ENCODE measurements at places on chromosomes 16 and 17.

GRCh38 chr16:17269439-17269838 is 201.3 kb downstream of the XYLT1 start:
- DNase-seq = no peak

DNA sequence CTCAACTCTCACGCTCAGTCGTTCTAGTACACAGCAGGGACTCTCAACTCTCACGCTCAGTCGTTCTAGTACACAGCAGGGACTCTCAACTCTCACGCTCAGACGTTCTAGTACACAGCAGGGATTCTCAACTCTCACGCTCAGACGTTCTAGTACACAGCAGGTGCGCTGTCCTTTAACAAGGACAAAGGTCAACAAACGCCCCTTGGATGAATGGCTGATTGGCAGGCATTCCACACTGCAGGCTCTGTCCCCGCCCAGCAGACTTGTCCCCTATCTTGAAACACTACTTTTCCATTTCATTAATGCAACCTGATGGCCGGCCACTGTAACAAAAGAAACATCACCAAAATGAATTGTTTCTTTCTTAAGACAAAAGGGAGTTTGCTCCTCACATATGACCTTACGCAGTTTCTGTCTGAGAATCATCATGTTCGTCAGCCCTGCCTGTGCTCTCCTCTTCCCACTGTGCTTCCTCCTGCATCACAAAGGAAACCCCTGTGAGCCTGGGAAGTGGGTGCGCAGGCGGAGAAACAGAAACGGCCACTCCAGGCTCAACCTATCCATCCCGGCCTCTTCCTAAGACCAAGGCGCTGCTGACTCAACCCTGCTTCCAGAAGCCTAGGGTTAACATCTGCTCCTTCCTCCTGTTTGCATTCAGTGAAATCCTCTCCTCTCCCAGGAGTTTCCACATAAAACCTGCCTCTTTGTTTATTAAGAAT is 59.8 kb downstream of the ANKRD11 start:
- no peak for DNase-seq

DNA sequence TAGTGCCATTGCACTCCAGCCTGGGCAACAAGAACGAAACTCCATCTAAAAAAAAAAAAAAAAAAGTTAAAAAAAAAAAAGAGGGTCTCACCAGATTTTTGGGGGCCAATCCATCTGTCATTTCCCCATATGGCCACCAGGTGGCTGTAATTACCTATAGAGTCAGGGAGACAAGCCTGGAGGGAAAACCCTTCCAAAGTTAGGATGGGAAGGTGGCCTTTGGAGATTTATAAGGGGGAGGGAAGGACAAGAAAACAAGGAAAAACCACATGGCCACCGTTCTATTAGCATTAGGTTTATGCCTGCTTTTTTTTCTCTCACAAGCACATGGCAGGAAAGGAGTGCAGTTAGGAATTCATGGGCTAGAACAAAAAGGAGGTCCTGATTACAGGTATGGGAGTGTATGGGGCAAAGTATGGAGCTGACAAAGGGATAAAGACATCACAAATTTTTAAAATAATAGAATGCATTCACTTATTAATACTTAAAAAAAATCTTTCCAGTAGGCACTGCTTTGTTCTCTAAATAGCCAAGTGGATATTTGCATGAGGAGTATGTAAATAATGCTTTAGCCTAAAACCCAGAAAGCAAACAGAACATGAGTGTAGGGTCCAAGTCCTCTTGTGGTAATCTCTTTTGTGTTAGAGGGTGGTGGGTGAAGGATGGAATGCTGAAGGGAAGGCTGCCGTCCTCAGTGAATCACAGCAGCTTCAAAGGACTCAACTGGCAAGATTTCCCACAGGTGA is 5.1 kb downstream of the CYB5D1 start:
- no peak for DNase-seq

GRCh38 chr17:40755231-40755630 is at the start of gene KRT25:
Gene KRT25, minus strand, starts transcription at chr17:40755331. Its CDS starts 60 bp downstream, at chr17:40755271.
- no peak for DNase-seq

DNA sequence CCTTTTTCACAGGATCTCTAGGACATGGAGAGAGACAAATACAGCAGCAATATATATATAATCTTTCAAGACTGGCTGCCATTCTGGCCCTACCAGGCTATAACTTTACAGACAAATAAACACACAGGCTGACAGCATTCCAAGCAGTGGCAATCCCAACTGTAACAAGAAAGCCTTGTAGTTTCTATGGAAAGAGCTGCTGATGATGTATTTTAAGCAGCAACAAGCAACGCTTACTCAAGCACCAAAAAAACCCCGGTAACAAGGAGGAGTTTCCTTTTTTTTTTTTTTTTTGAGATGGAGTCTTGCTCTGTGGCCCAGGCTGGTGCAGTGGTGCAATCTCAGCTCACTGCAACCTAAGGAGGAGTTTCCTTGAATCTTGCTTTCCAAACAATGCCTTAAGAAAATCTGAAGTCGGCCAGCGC is 23.2 kb downstream of the LSM12 start:
- DNase-seq = no peak
